ENCODE measurements at places on chromosomes 4 and X.
A peak's percentile ranks its signal among the peaks of the same experiment; 100 is the strongest.

DNA sequence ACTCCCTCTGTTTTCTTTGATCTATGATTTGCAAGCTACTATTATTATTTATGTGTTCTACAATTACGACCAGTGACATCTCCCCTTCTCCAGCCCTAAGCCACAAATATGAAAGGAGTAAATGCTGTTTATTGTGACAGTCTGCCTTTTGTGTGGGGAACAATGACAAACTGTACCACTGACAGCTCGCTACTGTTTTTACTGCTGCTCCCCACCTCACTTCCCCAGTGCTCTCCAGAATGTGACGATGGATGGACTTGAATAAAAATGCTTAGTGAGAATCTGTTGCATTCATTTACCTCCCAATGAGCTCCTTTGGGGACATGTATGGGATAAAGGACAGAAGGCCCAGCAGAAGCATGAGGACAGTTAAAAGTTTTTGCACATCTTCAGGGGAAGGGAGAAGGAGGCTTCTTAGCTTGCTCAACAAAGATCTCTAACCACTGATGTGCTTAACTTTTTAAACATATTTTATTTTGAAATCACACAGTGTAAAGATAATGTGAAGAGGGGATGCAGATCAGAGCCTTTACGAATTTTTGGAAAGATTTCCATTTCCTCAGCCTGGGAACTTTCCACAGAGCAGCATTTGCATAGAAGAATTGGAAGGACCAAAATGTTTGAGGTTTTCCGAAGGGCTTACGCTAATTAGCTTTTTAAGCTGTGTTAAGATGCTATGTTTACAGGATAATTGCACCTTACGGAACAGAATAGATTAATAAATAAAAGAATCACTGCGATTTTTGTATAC is 485.1 kb upstream of the TENM3 start:
- no peak for DNase-seq

- no peak for DNase-seq
Measured at GRCh38 chrX:112819008-112819640, 21.5 kb downstream of the AMOT start.

- no peak for DNase-seq
Measured at GRCh38 chr4:122821092-122821491, 5.5 kb upstream of the FGF2 start.

- DNase-seq: no peak
Measured at GRCh38 chr4:126986828-126987227, 645.9 kb upstream of the INTU start.

- peak; percentile 44 for DNase-seq
Measured at GRCh38 chrX:31279359-31279758, 207.5 kb upstream of the FTHL17 start.

GRCh38 chr4:26039639-26040359 is 125.8 kb downstream of the SMIM20 start:
- no peak for DNase-seq

- no peak for DNase-seq
Measured at GRCh38 chr4:1939664-1940509, 68.7 kb downstream of the NSD2 start.

DNA sequence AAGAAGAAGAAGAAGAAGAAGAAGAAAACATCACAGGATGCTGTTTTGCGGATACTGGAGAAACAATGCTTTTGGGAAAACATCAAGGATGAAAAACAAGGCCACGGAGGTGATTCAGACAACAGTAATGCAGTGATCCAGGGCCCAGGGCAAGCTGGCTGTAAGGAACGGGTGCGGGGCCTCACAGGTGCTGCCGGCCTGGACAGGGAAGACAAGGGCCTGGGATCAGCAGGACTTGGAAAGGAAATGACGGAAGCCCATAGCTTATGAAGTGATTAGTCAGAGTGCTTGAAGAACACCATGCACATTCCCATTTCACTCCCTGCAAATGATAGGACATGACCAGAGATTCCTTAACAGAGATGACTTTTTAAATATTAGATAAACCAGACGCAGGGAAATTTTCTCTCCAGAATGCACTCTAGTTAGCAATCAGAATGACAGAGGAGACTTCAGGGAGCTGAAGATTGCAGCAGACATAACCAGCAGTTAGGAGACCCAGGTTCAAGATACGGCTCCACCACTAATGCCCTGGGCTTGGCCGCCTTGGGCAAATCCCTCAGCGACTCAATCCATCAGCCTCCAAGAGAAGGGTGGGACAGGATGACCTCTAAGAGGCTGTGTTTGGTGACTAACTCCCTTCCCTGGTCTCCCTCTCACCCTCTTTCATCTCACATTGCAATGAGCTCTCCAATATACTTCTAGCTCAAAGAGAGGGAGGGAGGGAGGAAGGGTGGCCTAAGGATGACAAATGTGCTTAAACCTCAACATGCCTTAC is 54.1 kb downstream of the APBB2 start:
- DNase-seq: no peak

GRCh38 chrX:46793386-46794143 is 34.6 kb upstream of the SLC9A7 start:
- DNase-seq: no peak

- no peak for DNase-seq
Measured at GRCh38 chr4:143882892-143883291, 22.5 kb downstream of the GYPE start.

- DNase-seq: no peak
Measured at GRCh38 chr4:608236-608635, 17.1 kb upstream of the PDE6B start.

DNA sequence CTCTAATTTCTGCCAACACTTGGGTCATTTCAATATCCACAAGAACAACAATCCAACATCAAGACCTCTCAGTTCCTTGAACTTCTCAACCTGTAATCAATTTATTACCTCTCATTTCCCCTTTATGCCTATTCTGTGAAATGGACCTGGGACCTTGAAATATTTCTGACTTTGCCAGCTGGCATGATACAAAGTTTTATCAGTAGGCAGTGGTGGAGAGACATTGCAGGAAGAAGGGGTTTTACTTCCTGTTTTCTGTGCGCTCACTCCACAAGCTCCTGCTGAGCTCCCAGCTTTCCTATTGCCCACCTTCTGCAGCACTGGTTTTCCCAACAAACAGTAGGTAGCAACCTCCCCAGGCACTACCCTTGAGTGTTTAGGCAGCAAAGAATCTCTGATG is 3.5 kb upstream of the ARHGEF6 start:
- DNase-seq: no peak

DNA sequence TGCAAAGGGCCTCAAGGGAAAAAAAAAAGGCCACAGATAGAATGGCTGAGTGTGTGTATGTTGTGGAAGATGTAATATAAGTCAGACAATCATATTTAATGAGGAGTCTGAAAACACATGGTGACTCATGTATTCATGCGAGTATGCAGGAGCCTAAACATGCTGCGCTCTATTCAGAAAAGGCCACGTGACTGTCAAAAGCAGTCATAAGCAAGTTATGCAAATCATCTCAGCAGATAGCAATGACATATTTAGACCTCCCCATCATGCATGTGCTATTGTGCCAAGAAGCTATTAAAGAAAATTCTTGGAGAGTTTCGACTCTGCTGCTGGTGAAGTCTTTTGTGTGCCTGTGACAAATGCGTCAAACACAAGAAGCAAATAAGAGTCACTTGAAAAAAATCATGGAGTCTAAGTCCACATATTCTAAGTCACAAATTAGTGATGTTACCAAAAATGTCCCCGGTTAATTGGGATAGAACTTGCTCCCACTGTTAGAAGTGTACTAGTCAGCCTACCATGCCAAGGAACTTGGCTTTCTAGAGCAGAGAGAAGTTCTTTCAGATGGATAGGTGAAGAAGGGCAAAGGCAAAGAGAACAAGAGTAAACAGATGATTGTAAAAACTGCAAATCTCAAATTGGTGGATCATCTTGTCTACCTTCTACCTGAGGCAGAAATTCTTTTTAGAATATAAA is 5.0 kb downstream of the LNX1 start:
- DNase-seq: no peak

DNA sequence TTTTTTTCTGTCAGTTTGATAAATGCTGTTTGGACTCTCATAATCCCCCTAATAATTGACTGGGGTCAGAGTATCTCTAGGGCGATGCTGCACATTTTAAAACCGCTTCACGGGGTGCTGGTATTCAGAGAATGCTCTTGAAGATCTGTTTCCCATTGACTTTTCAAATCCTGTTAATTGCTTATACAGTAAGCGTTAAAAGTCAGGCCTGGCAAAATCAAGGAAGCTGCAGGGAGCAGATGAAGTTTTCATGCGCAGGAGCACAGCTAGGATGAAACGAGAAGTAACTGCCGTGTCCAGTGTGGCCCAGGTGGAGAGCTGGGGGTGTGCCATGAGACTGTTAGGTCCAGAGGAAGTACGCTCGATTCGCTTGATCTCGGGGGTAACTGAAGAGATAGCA is 312.9 kb downstream of the TRIML1 start:
- no peak for DNase-seq

GRCh38 chr4:64417974-64418373 is 8.7 kb upstream of the TECRL start:
- DNase-seq: no peak

GRCh38 chr4:184448821-184449220 is 25.5 kb downstream of the IRF2 start:
- no peak for DNase-seq

DNA sequence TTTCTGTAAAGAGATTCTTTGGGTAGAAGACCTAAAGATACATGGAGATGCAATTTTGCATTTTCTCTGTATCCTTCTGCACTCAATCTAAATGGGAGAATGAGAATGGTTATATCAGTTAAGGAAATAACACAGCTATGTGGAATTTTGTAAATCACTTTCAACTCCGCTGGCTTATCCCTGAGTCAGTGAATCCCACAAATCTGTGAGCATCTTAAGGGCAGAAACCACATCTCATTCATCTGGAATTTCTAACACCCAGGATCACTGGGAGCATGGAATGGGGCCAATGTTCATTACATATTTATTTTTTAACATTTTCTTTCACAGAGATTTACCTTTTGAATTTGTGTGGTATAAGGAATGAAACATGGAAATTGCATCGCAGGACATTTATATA is 167.8 kb downstream of the CFAP47 start:
- no peak for DNase-seq

DNA sequence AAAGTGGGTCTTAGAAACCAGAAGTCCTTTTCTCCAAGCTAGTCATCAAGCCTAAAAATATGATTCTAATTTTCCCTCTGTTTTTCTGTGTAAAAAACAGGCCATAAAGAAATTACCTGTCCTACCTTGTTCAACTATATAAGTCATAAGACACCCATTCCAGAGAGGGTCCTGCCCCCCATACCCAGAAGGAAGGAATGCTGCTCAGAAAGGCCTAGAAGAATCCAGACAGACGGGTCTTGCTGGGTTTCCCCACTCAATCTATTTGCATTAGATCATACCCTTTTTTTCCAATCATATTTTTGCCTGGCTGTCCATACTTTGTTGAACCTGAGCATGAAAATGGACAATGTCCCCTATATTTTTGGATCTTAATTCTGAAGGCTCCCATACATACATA is 16.3 kb upstream of the XAGE2 start:
- no peak for DNase-seq

- DNase-seq: no peak
Measured at GRCh38 chr4:185343726-185344581, 51.8 kb downstream of the LRP2BP start.

DNA sequence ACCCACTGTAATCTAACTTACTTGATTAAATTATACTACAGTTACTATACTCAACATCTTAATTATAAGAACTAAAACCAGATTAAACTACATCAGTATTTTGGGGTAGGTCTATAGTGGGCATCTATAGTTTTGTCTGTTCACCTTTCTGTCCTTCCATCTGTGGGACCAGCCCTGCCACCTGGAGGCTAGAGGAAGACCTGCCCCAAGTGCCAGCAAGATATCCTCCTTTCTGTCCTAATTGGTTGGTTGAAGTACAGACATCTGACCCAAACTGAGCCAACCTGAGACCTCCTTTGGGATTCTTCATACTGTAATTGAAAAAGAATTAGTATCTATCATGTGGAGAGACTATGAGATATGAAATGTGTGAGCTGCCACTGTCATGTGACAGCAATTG is 172.2 kb upstream of the TLL1 start:
- peak; percentile 29 for DNase-seq

- no peak for DNase-seq
Measured at GRCh38 chr4:7542781-7543180, 108.1 kb upstream of the PSAPL1 start.

- DNase-seq: no peak
Measured at GRCh38 chr4:40586729-40587128, 42.9 kb downstream of the RBM47 start.

- no peak for DNase-seq
Measured at GRCh38 chr4:73948990-73949706, 32.7 kb downstream of the PF4 start.

DNA sequence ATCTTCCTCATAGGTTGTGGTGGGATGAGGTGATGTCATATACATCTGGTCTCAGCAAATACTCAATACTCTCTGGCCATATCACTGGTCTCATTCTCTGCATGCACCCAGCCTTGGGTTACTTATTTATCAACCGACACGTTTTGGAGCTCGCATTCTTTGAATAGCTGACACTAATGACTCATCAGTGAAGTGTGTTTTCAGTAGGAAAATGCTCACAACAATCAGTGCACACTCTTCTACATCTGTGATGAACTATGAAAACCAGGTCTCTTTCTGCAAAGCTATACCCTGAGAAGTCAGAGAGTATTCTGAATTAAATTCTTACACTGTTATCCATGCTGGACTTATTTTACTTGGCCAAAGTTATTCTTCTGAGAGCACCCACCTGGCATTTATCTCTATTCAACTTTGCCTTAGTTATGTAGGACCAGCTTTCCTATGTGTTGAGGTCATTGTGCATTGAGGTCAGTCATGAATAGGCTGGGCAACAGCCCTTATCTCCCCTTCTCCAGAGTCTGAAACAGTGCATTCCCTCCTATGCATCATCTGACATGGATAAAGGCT is 58.7 kb upstream of the DHX15 start:
- DNase-seq: no peak

DNA sequence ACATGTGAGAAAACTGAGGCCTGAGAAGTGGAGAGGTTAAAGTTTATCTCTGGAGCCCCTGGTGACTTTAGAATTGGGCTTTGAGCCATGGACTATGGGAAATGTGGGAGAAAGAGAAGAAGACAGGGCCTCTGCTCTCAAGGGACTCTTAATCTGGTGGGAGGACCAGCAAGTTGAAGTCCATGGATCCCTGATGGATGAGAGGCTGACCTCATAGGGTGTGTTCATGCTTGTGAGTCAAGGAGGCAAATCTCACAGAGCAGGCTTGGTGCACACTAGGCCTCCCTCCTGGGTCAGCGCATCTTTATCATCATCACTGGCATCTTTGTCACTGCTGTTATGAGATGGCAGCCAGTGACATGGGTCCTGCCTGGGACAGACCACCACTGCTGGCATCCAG is 211.9 kb downstream of the AFAP1 start:
- DNase-seq: no peak

All from T47D (cell line).